ENCODE measurements at places on chromosomes 11 and 22.

DNA sequence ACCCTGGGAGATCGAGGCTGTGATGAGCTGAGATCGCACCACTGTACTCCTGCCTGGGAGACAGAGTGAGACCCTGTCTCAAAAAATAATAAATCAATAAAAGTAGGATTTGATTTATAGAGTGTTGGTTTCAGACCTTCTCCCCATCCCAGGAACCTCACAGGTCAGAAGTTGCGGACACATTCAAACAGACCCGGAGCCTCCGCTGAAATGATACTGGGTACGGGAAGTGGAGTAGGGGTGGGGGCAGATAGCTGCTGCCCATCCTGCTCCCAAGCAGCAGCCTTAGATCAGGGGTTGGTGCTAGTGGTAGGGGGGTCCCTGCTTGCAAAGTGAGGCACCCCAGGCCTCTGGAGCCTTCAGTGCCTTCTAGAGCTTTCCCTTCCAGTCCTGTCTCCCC, 7.8 kb downstream of the PRDM11 start:
- no peak for DNase-seq

DNA sequence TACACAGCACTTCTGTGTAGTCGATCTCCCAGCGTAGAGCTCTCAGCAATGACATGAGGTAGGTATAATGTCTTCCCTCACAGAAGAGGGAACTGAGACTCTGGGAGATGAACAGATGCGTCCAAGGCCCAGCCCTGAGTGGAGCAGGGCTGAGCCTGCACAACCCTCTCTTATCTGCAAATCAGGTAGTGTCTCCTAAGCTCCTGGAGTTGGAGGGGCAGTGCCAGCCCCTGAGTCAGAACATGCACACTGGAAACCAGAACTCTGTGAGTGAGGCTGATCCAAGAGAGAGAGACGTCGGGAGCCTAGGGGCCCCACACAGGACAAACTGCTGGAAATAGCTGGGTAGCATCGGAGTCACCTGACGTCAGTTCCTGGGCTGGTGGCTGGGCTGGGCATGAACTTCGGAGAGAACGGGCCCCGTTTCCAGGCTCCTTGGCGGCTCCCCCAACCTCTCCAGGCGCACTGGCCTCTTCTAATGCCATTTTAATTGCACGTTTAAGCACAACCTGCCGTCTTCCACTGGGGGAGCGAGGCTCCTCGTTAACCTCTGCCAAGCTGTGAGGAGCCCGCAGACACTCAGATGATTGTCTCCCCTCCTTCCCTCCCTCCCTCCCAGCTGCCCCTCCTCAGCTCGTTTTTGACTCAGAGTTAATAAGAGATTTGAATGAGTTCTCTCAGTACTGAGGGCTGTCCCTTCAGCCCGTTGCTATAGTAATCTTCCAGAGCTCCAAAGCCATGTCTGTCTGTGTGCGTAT, 191.2 kb upstream of the TBCEL start:
- DNase-seq = no peak

DNA sequence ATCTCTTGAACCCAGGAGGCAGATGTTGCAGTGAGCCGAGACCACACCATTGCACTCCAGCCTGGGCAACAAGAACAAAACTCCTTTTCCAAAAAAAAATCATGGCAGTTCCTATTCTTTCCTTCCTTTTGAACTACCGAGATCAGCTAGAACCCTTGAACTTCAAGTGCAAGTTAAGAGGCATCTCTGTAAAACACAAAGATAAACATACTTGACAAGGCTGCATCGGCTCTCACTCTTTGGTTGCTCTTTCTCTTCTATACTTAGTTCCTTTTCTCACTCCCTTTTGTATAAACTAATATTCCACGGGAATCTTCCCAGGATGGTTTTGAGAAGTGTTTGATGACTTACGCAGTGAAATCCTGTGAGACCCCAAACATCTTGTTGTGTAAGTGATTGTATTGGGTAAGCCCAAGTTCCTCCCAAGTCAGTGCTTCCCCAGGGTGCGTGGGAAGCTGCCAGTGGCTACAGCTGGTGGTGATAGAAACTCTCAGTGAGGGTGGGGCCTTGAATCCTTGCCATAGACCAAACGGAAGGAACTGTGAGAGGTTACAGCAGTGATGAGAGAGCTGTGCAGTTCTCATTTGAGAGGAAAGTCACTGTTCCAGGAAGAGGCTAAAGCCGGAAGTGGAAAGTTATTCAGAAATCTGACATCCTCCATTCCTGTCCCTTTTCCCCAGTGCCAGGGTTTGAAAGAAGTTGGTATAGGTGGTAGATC, 24.1 kb upstream of the CDC42EP2 start:
- DNase-seq = peak; percentile 75

DNA sequence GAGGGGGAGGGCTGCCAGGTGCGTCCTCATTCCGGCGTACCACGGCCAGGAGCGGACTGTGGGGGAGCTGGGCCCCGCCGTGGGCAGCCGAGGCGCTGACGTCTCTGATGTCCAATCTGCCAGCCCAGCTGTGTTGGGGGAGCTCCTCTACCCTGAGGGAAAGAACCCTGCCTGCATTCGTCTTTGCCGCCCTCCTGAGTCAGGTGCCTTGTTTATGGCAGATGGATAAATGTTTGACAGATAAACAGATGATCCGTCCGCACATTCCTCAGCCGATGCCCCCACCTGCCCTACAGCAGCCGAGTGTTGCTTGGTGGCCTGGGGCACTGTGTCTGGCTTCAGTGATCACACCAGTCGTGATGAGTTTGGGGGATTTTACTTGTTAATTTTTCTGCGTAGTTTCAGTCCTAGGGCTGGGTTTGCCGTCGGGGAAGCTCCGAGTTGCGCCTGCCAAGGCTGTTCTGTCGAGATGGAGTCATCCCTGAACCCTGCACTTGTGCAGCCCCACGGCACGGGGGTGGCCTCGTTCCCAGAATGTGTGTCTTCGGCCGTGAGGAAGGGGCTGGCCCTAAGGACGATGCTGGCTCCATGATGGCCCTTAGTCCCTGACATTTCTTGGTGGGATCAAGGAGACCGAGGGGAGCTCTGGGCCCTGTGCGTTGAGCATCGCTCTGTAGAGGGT, 1083.9 kb downstream of the BRD1 start:
- DNase-seq = no peak

DNA sequence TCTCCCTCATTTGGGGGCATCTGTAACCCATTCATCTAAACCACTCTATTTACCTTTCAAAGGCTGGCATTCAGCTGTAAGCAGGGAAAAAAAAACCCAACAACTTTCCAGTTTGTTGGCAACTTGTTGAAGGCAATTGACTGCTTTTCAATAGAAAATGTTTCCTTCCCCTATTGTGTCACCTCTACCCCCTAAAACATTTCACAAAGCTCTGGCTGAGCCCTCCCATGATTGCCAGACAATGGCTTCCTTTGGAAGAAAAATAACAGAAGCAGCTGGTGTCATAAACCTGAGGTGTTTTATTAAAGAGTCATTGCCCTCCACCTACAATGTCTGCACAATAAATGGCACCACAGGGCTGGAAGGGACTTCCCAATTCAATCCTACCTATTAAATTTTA, 22.1 kb upstream of the PSMA1 start:
- DNase-seq = no peak

DNA sequence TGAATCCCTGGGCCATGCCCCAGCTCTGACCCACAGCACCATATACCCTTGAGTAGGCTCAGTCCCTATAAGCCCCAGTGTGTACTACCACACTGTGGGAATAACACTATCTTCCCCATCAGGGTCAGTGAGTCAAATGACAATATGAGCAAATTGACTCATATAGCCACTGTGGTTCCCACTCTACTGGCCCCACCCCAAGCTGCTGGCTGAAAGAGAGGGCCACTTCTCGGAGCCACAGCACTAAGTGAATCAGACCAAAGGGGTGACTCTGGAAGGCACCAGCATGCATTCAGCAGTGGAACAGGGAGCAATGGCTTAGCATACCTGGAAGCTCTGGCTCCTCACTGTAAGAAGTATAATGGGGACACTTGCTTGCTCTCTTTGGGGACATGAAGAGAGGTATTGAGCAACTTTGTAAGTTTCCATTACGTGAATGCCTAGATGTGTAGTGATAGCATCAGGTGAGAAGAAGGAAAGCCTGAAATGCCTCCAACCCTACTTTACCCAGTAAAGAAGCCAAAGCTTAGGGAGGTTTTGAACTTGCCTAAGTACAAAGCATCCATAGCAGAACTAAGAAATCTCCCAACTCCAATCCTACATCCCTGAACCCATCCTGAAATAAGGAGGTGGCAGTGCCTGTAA, 13.5 kb downstream of the CD59 start:
- DNase-seq = peak; percentile 64

DNA sequence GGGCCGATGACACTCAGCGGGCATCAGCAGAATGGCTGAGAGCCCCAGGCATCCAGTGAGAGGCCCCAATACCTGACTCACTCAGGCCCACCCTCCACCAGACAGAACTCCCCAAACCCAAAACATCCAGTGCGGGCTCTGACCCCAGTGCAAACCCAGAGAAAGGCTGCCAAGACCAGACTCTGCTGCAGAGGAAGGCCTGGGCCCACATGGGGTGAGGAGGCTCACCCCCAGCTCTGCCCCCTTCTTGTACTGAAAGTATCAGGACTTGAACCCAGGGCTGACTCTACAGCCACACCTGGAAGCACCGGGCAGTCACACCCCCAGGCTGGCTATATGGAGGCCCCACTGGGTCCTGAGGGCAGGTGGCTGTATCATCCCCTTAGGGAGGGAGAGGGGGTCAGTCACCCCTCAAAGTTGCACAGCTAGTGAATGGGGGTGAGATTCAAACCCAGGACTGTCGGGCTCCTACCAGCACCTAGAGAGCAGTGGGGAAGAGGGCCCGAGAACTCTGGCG, 49.3 kb downstream of the IGLL1 start:
- no peak for DNase-seq

DNA sequence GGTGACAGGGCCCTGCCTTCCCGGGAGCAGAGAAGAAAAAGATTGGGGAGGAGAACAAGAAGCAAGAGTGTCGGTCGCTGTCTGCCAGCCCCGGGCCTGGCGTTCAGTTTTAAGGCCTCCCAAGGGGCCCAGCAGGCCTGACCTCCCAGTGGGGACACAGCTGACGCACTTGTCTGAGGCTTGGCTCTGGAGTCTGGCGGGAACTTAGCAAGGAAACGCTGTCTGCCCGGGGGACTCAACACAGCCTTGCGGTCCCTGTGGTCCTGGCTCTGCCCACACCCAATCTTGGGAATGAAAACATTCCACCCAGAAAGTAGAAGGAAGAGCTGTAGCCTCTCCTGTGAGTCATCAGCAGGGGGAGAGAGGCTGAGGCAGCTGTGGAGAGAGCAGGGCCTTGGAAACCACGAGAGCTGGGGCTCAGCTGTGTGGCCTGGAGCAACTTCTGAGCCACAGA, 54.4 kb downstream of the TRAF6 start:
- DNase-seq = peak; percentile 88

Data from epithelial cell of esophagus (primary cell).